ENCODE measurements at places on chromosomes 16 and 17.
A peak's percentile ranks its signal among the peaks of the same experiment; 100 is the strongest.

- peak; percentile 60 for DNase-seq
Observed at GRCh38 chr16:85615852-85616606, 2.9 kb downstream of the GSE1 start.

- peak; percentile 75 for DNase-seq
Observed at GRCh38 chr17:16215273-16215964, at the start of gene NCOR1. NCOR1 (minus strand) TSS chr17:16215534; CDS start chr17:16194569, 20,965 bp downstream.

GRCh38 chr16:86020971-86021370, 122.0 kb downstream of the IRF8 start:
- DNase-seq = no peak

DNA sequence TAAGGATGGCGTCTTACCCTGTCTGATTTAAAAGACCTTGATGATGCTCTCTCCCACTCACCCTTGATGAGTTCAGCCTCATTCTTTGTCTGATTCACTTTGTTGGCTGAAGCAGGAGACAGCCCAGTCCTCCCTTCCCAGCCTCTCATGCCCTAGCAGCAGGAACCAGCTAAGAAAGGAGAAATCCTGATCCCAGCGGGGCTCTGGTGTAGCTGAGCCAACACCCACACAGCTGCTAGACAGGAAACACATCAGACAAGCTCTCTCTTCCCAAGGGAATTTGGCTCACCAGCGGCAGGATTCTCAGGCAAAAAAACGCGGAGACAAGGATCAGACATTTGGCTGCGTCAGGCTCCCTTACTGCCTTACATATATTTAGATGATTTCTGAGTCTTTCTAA, 211.5 kb downstream of the CDH11 start:
- no peak for DNase-seq

All from stimulated activated CD8-positive, alpha-beta memory T cell treated with anti-CD3 and anti-CD28 coated beads, Interleukin-4, amount 100 ng/mL, for 4 hours (primary cell).